ENCODE measurements at places on chromosomes 11 and 22. TPM values are rescaled to one million over a fixed set of nuclear protein-coding genes. Genes with fewer than 3 reads are reported as not detected.
A peak's percentile ranks its signal among the peaks of the same experiment; 100 is the strongest.

DNA sequence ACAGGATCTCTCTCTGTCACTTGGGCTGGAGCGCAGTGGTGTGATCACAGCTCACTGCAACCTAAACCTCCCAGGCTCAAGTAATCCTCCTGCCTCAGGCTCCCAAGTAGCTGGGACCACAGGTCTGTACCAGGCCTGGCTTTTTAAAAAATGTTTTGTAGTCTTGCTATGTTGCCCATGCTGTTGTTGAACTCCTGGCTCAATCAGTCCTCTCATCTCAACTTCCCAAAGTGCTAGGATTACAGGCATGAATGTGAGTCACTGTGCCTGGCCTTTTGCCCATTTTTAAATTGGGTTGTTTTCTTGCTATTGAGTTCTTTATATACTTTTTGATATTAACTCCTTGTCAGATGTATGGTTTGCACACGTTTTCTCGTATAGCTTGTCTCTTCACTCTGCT lies 33.0 kb upstream of the PITPNB start:
- DNase-seq: no peak

- DNase-seq: no peak
Observed at GRCh38 chr11:76700177-76701100, 29.9 kb upstream of the LRRC32 start.

- DNase-seq: no peak
Observed at GRCh38 chr11:61783717-61784505, 8.5 kb downstream of the TMEM258 start.

GRCh38 chr11:60447846-60448245 lies 7.8 kb upstream of the MS4A1 start:
- no peak for DNase-seq

- DNase-seq: no peak
Observed at GRCh38 chr11:44819346-44819745, 92.6 kb downstream of the TSPAN18 start.

DNA sequence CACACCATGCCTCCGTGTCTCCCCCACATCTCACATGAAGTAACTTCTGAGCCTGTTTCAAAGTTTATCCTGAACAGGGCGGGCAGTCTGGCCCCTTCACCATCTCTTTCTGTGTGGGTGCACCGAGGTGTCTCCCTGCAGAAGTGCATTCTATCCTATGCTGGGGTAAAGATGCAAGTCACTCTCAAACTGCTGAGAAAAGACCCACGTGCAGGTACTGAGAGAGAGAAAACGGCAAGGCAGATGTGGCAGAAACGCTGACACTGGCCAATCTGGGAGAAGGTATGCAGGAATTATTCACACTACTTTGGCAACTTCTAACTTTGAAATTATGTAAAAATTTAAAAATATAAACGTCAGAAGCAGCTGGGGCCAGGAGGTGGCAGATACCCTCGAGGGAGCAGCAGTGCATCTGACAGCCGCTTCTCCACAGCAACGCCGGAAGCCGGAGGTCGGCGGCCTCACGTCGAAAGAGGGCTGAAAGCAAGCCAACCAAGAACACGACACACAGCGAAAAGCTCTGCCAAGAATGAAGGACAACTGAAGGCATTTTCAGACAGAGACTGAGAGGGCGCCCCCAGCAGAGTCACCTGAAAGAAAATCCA lies 34.2 kb upstream of the MOB2 start:
- DNase-seq: peak; percentile 59

GRCh38 chr11:118877487-118878162 lies 6.1 kb upstream of the CXCR5 start:
- DNase-seq: no peak

GRCh38 chr22:27329966-27330645 lies 471.4 kb downstream of the MN1 start:
- no peak for DNase-seq

The ELF5 gene
- total RNA-seq: not detected

The CCDC73 gene
- total RNA-seq: not detected

DNA sequence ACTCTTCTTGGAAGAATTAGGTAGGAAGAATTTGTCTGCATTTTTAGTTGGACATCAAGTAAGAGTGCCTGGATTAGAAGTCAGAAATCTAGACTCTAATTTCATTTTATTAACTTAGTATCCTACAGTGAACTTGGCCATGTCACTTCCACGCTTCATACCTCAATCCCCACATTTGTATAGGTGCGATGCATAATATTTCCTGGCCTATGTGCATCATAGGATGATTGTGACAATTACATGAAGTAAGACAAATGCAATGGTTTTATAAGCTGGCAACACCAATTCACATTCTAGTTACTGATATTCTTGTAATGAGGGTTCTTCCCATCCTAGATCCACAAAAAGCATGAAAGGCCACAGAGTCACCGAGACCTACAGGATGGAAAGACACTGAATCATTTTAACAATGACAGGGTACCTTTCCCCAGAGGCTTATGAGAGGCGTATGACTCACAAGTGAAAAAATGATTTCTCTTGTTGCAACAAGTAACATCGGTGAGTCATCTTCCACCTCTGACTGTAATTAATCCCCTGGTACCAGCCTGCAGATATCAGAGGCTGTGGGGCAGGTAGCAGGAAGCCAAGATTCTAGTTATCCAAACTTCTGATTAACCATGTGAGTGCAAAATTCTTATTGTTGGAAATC lies 56.0 kb upstream of the OR5AK2 start:
- no peak for DNase-seq

DNA sequence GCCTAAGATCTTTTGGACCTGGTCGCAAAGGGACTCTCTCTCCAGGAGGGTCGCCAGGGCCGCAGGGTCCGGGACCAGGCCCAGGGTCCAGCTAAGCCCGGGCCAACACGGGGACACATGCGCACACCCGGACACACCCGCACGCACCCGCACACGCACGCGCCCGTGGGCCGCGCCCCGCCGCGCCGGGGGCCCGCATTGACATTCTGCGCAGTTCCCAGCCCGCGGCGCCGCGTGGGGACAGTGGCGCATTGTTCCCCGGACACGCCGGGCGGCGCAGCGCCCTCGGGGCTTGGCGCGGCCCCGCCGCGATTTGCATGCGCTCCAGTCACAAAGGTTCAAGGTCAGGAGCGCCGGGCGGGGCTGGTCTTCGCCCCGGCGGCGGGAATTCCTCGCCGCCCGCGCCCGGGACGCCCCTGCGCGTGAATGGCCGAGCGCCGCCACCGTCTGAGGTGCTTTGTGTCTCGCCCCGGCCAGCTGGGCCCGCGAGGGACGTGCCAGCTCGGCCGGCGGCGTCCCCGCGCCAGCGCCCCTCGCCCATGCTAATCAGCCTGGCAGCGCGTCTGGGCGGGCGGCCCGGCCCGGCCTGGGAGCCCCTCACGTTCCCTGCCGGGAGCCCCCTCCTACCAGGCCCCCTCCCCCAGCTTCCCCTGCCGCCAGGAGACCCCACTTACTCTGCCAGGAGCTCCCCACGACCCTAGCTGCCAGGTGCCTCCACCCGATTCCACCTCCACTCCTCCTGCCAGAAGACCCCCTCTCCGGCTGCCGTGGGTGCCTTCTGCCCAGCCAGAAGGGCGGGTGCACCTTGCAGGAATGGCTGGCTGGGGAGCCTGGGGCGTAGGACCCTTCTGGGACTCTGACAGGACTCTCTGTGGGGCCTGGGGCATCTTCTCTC lies 50.5 kb upstream of the WNT7B start:
- DNase-seq: peak; percentile 86

The LDLRAD3 gene
- total RNA-seq: 1.7 TPM

DNA sequence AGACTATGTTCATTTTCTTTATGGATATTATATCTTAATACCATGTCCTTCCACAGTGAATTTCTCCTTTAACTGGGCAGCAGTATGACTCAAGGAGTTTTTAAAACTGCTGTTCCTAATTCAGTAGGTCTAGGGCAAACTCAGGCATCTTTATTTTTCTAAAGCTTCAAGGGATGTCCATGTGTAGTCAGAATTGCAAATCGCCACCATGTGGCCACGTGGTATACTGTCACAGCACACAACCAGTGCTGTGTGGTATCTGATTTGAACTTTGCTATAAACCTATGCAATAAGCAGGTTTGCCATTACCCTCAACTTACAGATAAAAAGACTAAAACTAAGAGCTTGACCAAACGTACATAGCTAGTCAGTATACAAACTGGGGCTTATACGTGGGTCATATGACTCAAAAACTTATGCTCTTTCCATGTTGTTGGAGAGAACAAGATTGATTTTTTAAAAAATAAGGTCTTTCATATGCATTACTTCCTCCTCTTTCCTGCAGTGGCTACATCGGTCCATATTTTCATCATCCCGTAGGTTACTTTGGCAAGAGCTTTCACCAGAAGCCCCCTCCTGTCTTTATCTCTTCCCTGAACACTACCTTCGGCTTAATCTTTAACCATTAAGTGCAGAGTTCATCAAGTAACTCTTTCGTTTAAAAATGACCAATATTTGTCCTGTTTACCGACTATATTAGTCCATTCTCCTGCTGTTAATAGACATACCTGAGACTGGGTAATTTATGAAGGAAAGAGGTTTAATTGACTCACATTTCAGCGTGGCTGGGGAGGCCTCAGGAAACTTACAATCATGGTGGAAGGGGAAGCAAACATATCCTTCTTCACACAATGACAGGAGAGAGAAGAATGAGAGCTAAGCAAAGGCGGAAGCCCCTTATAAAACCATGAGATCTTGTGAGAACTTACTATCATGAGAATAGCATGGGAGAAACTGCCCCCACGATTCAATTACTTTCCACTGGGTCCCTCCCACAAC lies 8.0 kb upstream of the HTATIP2 start:
- DNase-seq: no peak

- no peak for DNase-seq
Observed at GRCh38 chr11:116976941-116977570, 121.2 kb downstream of the SIK3 start.

The SLCO2B1 gene
- total RNA-seq: 33.4 TPM
